Activated T-helper 1 cell treated with anti-CD3 and anti-CD28 coated beads, Interleukin-12 subunit alpha, Interleukin-12 subunit beta, Interleukin-2, Interleukin-4 antibody, amounts not matched to agents 30 ng/mL and 10 ng/mL and 1 ng/mL, durations not matched to agents 14 hours and 24 hours and 36 hours (primary cell): ENCODE measurements at places on chromosomes 7 and 10.

GRCh38 chr10:102120991-102121738, 997 bp upstream of the LDB1 start:
- peaks cover 44% of the 10 kb centered on the region for H3K4me1 ChIP-seq
- no peaks in the 10 kb centered on the region for H3K27me3 ChIP-seq
- H3K27ac ChIP-seq = peak overlapping the region; percentile 81
- peak overlapping the region; percentile 86 for H3K4me3 ChIP-seq

DNA sequence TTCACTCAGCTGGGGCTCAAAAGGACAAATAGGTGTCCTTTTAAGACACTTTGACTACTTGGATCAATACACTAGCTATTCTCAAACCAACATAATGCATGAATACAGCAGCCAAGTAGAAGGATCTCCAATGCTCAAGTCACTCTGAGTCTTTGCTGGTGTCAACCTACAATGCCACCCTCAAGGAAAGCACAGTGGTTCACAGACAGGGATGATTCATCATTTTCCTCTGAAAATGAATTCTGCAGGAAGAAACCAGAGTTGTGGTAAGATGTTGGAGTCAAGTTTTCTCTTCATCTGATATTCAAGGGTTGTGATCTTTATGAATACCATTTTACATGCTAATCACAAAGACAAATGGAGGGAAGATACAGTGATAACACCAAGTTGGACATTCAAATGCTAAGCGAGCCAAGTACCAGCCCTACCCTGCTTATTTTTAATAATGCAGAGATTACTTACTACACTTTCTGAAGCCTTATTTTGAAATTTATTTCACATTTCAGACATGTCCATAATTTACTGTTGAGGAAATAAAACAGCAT, 143.1 kb upstream of the FGFR2 start:
- H3K27me3 ChIP-seq = peaks cover 14% of the 10 kb centered on the region
- DNase-seq = no peak
- H3K27ac ChIP-seq = no peak overlapping the region
- peaks cover 9% of the 10 kb centered on the region for H3K36me3 ChIP-seq
- no peak overlapping the region for H3K4me3 ChIP-seq

DNA sequence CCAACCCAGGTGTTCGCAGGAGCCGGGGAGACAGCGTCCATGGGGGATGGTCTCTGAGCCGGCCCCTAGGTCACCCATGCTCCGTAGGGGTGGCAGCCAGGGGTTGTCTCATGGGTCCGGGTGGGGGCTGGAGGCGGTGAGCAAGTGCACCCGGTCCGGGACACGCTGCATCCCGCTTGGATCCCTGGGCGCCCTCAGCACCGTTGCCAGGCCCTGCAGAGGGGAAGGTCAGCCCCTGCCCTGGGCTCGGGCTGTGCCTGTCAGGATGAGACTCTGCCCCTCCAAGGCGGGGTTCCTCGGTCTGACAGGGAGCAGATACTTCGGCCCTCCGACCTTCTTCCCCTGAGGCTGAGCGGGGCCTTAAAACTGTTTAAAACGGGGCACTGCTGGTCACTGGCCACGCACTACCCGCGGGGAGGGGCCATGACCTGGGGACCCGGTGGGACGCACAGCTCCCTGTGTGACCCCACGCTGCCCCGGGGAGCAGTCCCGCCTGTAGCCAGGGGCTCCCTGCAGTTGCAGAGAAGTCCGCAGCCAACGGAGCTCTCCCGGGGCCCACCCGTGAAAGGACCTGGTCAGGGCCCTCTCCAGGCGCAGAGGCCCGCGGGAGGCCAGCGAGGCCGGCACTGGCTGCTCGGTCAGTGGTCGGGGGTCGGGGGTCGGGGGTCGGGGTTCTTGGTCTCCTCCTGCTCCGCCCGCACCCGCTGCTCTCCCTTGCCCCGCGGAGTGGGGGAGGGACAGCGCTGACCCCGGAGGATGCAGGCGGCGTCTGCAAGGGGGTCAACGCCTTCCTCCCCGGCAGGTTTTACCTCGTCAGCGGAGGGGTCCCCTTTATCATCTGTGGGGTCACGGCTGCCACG, 33.4 kb upstream of the KNDC1 start:
- H3K4me1 ChIP-seq = no peaks in the 10 kb centered on the region
- H3K27me3 ChIP-seq = peaks cover 6% of the 10 kb centered on the region
- no peak for DNase-seq
- no peak overlapping the region for H3K4me3 ChIP-seq
- H3K36me3 ChIP-seq = no peaks in the 10 kb centered on the region

DNA sequence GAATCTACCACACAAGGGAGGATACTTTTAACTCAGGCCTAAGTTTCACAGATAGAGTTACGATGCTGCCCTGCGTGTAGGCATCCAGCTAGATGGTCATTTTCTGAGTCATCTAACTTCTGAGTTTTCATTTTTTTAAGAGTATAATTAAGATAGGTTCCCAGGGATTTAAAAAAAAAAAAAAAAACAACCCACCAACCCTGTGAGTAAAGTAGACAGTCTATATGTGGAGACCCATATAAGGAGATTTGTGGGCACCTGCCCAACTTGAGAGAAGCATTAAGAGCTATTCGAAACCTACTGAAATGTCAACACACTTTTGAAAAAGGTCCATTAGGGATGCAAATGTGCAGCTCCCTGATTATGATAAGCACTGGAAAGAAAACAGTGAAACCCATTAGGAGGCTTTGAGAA, 257.3 kb downstream of the TRIL start:
- H3K27me3 ChIP-seq = peaks cover 2% of the 10 kb centered on the region
- no peak overlapping the region for H3K4me3 ChIP-seq
- DNase-seq = no peak
- H3K4me1 ChIP-seq = no peaks in the 10 kb centered on the region
- H3K27ac ChIP-seq = no peak overlapping the region
- H3K36me3 ChIP-seq = no peaks in the 10 kb centered on the region

GRCh38 chr10:82267014-82267413, 392.0 kb downstream of the NRG3 start:
- no peaks in the 10 kb centered on the region for H3K27me3 ChIP-seq
- no peak overlapping the region for H3K27ac ChIP-seq
- no peak overlapping the region for H3K4me3 ChIP-seq
- no peaks in the 10 kb centered on the region for H3K36me3 ChIP-seq

DNA sequence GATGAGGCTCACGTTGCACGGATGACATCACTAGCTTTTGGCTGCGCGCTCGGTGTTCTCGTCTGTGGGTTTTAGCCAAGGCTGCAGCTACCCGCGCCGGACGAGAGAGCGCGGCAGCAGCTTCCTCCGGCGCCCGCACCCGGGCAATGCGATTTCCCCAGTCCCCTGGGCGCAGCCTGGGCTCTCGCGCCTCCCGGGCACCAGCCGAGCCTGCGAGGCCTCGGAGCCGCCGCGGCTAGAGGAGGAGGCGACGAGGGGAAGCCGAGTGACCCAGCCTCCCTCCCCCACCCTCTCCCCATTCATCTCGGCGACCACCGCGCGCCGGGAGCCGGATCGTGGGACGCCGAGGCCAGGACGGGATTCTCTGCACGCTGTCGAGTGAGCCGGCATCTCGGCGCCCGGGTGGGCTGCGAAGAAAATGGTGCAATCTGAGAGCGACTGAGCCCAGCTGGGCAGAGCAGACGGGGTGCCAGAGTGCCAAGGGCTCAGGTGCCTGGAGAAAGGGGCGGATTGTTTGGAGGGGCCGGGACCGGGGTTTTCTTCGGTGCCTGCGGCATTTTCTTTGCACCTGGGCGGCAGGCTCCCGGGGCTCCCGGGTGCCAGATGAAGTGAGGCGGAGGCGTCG, 1.2 kb upstream of the TMEM178B start:
- H3K27me3 ChIP-seq = peaks cover 39% of the 10 kb centered on the region
- H3K4me1 ChIP-seq = peaks cover 36% of the 10 kb centered on the region
- no peak overlapping the region for H3K27ac ChIP-seq
- H3K4me3 ChIP-seq = peak overlapping the region; percentile 79
- peak; percentile 40 for DNase-seq
